ENCODE measurements at places on chromosomes 11 and 22.

GRCh38 chr22:50544078-50544745 lies 1.5 kb upstream of the KLHDC7B start:
- DNase-seq: no peak

DNA sequence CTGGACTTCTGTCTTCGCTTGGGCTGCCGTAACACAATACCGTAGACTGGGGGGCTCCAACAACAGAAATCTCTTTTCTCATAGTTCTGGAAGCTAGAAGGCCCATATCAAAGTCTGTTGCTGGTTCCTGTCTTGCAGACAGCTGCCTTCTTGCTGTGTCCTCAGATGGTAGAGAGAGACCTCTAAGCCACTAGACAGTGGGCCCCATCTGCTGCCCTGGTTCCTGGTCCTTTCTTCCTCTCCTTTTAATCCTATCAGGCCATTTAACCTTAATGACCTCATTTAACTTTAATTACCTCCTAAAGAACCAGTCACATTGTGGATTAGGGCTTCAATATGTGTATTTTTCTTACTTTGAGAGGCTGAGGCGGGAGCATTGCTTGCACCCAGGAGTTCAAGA lies 9.4 kb downstream of the CEP164 start:
- no peak for DNase-seq

DNA sequence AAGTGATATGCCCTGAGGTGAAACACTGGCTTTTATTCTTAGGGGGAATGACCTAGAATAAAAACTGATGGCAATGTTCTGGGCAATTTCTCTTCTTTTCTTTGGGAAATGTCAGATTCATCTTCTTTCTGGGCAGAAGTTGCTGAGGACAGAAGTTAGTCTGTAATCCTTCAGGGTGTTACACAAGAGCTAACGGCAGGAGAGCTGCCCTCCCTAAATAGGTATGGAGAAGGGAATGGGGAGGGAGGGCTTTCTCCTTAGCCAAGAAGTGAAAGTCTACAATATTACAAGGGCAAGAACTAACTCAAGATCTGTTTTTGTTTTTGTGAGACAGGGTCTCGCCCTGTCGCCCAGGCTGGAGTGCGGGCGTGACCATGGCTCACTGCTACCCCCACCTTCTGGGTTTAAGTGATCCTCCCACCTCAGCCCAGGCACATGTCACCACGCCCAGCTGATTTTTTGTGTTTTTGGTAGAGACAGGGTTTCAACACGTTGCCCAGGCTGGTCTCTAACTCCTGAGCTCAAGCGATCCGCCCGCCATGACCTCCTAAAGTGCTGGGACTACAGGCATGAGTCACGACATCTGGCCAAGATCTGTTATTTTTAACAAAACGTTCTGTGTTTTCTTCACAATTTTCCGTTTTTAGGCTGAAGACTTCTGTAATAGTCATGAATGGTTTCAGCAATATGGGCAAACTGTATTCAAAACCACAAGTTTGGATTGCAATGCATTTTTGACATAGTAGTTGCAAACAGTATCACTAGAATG lies 7.2 kb downstream of the PIWIL4 start:
- no peak for DNase-seq

- DNase-seq: no peak
Measured at GRCh38 chr11:27423125-27423524, 49.5 kb downstream of the LGR4 start.

GRCh38 chr11:82869657-82870056 lies 30.6 kb downstream of the PRCP start:
- DNase-seq: no peak

GRCh38 chr11:79461666-79462645 lies 21.1 kb upstream of the TENM4 start:
- no peak for DNase-seq

DNA sequence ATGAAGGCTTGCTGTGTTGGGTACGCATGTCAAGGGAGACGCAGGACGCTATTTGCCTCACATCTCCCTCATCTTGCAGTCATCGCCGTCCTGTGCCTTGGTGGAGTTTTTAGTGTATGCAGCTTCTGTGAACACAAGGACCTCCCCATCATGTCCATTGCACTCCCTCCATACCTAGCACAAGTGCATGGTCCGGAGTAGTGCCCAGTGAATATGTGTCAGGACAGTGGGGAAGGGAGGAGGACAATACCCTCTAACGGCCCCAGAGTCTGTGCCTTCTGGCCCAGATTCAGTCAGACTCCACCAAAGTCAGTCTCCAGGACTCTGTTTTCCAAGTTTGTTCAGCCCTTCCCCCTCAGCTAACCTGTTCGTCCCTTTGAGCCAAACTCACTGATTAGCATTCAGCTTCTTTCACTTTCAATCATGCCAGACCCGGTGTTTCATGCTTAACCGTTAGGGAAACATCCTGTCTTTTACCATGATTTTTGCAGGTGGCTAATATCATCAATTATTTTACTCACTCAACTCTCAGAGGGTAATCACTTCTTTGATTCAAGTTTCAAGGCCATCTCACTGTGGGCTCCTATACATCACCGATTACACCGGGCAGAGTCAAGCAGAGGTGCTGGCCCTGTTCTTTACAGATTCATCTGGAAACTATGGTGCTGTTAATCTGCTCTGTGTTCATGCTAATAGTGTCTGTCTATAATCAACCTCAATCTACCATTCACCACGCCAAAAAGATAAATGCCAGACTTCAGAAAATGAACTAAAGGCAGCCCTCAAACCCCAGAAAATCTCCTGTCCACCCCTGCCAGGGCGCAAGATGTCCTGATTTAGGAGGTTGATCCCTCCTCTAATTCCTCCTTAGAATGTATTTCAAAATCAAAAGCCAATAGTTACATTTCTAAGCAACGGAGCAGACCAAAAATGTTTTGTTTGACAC lies 156.5 kb downstream of the RRAS2 start:
- DNase-seq: no peak

GRCh38 chr11:130137999-130138398 lies 21.6 kb upstream of the ST14 start:
- DNase-seq: no peak

DNA sequence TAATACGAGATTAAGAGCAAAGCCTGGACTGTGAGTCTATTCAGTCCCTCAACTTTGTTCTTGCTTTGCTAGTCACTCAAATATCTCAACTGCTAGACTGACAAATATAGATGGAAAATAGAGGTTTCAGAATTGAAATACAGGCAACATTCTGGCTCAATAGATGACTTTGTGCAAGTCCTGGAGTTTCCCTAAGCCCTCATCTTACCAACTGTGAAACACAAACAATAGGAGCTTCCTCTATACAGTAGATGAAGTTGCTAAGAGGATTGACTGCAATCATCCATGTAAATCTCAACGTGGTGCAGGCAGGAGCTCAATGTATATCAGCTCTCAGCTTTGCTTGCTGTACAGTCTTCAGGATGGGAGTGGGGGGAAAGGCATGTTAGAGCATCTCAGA lies 6.2 kb upstream of the MPEG1 start:
- no peak for DNase-seq

- DNase-seq: no peak
Measured at GRCh38 chr11:16321148-16321547, 35.2 kb downstream of the SOX6 start.

DNA sequence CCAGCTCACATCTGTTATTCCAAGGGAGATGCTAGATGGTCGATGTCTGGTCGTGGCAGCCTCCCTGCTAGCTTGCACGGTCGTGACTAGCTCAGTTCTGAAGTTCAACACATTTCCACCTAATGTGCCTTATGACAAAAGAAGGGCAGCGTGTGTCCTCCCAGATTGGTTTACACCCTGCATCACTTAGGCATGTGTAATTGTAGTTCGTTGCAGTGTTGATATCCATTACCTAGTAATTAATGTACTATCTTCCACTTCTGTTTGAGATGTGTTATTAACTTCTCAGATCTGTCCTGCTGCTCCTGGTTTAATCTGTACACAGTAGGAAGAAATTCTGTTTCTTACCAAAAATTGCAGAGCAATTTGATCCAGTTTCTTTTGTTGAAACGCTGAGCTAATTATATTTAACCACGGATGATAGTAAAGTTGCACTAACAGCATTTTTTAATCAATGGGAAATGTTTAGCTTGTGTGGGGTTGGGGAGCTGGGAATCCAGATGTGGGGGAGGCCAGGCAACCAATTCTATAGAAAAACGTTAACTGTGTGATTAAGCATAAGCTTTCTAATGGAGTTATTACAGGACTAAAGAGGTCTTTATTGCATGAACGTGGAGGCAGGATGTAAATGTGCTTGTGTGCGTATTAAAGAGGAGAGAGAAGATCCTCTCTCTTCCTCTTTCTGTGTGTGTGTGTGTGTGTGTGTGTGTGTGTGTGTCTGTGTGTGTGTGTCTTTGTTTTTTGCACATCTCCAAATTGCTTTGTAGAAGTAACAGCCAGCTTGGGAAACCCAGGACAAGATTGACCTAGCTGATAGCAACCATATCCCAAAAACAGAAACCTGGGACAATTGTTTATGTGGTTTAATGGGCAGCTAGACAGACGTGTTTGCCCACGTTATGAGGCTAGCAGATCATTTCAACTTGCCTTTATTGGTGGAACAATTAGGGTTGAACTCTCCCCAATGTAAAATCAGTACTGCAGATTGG lies 145.7 kb upstream of the TTC12 start:
- no peak for DNase-seq

DNA sequence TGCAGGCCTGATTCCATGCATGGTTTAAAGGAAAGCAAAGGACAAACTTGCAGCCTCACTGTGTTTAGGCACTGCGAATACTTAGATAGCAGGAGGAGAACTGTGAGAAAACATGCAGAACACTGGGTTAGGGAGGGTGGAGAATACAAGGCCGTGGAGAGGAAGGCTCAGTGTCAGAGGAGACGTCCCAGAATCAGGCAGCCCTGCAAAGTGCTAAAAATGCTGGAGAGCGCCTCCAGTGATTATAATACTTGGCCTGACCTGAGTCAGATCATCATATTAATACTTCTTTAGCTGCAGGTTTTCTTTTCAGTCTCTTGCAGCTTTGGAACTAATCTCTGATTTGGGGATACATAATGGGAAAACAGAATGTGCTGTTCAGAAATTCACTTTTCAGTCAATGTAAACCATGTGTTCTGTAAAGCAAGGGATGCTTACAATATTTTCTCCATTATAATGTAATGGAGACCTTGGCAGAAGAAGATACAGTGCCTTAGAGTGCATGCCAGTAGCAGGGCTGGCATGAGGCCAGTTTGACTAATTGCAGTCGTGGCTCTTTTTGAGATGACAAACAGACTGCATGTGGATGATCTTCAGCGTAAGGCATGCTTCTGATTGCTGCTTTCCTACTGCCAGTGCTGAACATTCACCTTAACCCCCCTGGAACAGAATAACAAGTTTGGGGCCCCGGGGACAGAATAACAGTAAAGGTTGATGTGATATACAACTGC lies 16.8 kb downstream of the EXT2 start:
- DNase-seq: peak; percentile 81

DNA sequence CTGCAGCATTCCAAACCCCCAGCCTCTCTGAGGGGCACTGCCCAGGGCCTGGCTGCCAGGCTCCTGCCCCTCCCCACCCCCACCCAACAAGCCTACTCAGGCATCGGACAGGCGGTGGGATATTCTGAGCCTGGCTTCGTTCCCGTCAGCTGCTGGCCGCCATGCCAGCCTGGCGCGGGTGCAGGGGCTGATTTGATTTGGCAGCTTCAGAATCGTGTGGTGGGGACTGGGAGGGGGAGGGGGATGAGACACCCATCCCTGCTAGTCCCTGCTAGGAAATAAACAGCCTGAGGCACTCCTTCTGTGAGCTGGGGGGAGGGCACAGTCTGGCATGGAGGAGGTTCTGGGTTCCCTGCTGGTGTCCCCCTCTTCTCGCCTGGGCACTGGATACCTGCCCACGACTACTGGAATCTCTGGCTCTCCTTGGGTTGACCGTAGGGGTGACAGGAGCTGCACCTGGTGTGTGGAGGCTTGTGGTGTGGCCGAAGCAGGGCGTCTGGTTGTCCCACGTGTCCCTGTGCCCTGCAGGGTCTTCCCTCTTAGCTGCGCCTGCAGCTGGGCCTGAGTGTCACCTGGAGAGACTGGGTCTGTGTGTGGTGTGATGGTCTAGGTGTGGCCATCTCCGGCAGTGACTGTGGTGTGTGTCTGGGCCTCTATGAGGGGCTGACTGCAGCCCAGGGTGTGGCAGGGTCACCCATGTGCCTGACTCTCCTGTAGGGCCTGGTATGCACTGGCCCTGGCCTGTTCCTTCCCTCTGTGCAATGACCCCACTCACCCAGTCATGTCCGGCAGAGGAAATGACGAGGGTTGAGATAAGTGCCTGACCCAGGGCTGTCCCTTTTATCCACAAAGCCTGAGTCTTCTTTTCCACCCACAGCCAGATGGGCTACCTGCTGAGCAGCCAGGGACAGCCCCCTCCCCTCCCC lies 42.2 kb downstream of the PDE2A start:
- peak; percentile 86 for DNase-seq

DNA sequence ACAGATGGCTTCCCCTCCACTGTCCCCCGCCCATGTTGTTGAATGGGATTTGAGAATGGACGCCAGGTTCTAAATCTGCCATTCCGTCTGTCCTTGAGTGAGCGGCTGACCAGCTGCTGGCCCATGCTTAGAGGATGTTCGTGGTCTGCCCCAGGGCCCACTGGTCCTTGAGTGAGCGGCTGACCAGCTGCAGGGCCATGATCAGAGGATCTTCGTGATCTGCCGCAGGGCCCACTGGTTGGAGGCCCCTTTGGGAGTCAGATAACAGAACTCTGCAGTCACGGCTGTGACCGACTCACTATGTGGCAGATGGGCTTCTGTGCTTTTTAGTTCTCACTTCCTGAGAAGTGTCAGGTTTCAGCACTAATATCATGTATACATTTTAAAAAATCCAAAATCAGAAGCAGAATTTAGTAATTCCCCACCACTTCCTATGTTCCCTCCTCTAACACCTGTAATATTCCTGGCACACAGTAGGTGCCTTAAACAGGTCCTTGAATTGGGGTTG lies 54.1 kb downstream of the MICAL3 start:
- DNase-seq: peak; percentile 43

DNA sequence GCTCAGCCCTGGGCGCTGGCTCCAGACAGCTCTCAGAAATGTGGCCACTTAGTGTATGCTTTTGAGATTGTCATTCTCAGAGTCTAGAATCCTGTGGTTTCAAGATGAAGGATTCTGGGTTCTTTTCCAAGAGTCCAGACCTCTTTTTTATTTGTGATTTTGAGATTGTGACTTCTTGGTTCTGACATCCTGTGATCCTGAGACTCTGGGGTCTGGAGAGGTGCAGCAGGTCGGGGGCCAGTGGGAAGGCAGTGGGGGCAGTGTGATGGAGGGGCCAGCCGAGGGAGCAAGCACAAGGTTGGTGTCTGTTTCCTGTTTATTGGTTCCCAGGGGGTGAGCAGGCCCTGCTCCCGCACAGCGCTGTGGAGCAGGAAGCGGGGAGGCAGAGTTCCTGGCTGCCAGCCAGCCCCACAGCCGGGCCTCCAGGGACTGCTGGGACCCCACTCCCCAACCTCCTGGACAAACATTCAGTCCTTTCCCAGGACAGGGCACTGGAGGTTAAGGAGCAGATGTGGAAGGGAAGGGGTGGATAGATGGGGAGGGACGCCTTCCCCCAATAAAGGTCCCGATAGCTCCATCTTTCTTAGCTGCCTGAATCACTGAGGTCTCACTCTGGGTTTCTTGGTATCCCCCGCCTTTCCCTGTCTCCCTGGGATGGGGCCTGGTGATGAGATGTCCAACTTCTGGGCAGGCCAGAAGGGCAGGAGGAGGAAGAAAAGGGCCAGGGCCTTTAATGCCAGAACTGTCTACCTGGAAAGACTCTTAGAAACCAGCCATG lies 13.7 kb downstream of the ARHGEF17 start:
- DNase-seq: peak; percentile 69

Data from right hindlimb (tissue), 1 donor.